Stimulated activated CD8-positive, alpha-beta memory T cell treated with anti-CD3 and anti-CD28 coated beads, Interleukin-4, amount 100 ng/mL, for 1 hour (primary cell): ENCODE measurements at places on chromosomes 13 and 19.

DNA sequence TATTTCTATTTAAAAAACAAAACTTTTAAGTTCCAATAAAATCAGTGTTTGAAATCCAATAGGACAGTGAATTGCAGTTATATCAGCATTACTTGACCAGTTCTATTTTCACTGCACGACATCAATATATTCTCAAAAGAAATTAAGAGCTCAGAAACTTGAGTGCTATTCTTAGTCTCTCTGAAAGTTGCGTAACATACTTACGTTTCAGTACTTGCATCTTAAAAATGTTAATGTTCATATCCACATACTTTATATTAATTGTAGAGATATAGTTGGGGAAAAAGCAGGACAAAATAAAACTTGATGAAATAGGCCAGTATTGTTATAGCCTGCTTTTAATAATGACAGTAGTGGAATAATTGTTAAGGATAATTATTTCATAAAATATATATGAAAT lies 720.5 kb upstream of the PCDH9 start:
- DNase-seq, result no peak

DNA sequence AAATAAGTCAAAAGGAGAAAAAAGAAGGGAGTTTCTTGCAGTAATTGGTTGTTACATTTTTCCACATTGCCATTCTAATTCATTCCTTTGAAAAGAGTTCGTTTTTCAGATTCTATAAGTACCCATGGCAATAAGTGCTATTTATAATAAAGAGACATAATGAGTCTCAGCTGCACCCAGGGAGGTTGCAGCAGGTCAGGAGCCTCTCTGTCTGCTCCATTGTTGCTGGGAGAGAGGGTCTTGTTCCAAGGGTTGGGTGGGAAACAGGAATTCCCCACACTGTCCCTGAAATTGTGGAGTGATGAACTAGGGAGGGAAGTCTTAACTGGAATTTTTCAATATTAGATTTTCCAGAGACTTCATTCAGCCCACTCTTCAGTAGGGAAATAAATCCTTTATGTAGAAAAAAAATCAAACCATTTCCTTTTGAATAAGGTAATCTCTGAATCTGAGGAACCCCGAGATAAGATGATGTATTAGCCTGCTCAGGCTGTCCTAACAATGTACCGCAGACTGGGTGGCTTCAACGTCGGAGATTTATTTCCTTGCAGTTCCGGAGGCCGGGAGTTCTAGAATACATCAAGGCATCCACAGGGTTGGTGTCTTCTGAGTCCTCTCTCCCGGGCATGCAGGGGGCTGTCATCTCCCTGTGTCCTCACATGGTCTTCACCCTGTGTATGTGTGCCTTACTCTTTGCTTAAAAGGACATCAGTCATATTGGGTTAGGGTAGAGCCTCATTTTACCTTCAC lies 342.7 kb upstream of the TMTC4 start:
- no peak for DNase-seq

DNA sequence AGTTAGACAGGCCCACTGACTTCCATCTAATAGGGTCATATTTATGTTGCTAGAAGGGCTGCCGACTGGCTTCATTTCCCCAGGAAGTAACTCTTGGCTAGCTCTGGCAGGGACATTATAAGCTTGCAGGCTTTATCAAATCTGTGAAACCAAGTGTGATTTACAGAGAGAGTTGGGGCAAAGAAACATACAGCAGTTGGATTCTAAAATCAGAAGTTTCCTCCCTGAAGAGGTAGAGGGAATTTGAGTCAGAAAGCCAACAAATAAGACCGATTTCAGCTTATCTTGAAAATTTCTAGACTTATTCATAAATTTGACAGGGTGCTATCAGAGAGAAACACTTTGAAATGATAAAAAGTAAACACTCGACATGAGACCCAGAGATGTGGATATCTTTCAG lies 407.8 kb downstream of the OLFM4 start:
- no peak for DNase-seq

DNA sequence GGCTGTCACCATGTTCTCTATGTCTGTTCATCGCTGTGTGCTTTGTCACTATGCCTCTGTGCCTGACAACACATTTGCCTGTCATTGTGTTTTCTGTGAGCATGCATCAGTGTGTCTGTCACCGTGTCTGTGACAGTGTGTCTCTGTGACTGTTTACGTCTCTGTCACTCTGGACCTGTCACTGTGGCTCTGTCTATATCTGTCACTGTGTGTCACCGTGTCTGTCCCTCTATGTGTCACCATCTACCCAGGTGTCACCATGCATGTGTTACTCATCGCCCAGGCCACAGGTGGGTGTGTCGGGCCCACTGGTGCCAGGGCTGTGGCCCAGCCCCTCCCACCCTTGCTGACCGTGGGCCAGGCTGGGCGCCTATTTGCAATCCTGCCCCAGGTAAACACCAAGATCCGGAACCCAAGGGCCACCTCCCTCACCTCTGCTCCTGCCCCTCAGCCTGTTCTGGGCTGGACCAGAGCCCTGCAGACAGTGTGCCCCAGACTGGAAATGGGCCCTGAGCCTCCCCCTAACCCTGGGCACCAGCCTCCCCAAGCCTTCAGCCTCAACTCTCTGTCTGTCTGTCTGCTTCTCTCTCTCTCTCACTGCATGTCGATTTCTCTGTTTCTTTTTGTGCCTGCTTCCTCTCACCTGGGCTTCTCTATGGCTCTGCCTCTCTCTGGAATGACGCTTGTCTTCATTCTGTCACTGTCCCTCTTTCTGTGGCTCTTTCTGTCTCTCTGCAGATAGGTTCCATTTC lies 7.7 kb downstream of the IRF2BP1 start:
- no peak for DNase-seq

DNA sequence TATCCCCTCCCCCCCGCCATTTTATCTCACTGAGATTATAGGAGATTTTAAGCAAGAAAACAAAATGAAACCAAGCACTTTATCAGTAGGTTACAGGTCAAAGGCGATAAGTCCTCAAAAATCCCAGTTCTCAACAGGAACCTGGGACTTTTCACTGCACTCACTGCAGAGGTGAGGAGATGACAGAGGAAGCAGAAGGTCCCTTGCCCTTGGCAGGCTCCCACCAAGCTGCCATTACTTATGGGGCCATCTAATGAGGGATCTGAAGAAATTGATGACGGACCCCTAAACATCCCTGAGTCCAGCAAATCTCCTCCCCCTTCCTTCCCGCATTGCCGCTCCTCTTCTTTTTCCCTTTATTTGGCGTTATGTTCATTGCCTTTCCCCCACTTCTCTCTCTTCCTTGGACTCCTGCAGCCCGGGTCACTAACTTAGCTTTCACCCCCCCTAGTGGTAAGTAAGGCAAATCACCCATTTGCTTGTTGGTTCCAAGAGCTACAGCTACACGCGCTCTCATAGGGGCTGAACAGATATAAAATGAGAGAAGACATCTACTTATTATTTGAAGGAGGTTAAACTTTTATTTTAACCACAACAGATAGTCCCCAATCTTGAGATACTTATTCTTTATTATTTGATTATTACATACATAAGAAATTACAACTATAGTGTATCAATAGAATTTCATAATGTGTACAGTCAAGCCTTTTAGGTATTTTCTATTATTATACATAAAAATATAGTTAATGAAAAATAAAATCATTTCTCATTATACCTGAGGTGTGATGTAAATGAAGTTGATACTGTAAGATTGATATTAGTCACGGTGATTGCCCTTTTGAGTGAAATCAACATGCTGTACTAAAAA lies 52.0 kb upstream of the ARGLU1 start:
- DNase-seq, result no peak

GRCh38 chr13:76790980-76791819 lies 95.0 kb downstream of the KCTD12 start:
- no peak for DNase-seq

GRCh38 chr13:43377149-43377548 lies 353.8 kb downstream of the DNAJC15 start:
- no peak for DNase-seq

GRCh38 chr13:110302997-110303396 lies 4.0 kb downstream of the COL4A1 start:
- DNase-seq, result no peak

DNA sequence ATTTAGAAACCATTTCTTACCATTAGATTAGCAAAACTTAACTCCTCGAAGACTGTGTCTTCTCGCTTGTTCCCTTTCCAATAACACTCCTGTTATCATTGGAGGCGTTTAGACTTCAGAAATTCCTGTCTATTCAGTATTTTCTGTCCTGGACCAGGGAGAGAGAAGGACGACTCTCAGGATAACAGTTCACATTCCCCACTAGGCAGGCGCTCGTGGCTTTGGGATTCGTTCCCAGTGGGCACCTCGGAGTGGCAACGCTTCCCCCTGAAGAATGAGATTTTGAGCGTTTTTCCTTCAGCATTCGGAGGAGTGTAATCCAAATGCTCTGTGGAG lies 429 bp upstream of the ZNF225 start:
- no peak for DNase-seq
